Left hindlimb (tissue), 1 donor: ENCODE measurements at places on chromosomes 7 and 10.

DNA sequence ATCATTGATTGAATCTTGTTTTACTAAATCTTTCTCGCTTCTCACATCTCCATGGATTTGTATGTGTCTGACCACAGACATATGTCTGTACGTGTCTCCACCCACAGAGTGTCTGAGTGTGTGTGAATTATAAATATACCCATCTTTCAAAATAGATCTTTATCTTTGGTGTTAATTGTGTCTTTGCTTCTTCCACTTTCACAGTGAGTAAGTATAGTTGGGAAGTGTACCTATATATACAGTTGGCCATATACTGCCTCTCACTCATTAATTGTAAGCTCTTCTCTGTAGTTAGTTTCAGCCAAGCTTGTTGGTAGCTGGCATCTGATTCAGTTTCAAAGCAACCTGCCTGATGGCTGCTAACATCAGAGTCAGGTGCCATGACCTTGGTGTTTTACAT lies 18.4 kb downstream of the EEPD1 start:
- no peak for DNase-seq

GRCh38 chr7:136677471-136678365 lies 190.7 kb upstream of the CHRM2 start:
- DNase-seq, result no peak

DNA sequence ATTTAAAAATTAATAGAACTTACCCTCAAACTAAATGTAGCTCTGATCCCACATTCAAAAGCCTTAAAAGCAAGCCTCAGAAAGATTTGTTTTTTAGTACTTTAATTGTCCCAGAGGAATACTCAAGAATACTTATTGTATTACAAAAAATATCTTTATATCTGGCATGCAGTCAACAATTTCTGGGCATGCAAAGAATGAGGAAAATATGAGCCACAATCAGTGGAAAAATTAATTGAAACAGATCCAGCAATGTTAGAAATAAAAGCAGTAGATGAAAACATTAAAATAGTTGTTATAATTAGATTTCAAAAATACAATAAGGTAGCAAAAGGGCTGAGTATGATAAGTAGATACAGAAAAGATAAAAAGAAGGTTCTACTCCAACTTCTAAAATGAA lies 154.7 kb downstream of the PON1 start:
- no peak for DNase-seq

DNA sequence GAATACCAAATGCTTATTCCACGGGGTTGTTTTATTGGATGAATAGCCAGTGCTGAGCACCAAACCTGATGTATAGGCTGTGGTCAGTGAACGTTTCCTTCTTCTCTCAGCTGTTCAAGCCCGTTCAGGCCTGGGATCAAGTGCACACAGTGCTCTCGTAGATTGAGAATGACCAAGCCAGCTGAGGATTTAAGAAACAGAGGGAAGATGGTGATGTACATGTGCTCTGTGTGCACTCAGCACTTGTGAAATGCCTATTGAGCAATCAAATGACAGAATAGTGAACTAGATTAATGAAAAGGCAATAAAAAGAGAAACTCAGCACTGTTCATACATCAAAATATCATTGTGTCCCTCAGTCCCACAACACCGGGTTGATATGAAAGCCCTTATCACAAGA lies 302.5 kb downstream of the BMPER start:
- no peak for DNase-seq

DNA sequence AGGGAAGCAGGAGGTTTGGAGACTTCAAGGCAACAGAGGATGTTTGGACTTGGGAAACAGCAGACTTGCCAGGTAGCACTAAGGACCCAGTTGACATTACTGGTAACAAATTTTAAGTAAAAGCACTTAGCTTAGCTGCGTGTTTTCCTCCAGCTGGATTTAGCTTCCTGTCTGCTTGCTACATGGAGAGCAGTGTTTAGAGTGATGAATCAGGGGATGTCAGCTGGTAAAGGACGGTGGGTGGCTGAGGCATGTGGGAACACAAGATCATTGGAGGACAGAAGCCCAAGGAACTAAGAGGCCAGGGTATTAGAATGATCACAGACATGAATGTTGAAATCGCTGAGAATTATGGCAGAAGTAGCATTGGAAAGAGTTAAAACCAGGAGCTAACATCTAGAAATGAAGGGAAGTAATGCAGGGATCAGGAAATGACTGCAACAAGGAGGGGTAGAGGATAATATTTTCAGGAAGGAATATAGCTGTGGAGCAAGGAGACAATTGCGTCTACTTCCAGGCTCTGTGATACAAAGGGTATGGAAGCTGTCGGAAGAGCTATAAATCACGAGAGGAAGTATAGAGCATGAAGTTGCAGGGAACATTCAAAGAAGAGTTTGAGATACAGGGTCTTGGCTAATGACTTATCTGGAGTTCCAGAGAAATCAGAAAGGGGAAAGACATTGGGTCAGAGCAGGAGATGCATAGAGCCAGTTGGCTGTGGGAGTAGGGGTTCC lies 34.4 kb downstream of the CALD1 start:
- DNase-seq, result no peak

GRCh38 chr10:56449770-56450169 lies 88.7 kb upstream of the ZWINT start:
- no peak for DNase-seq

GRCh38 chr7:115980159-115980558 lies 50.4 kb downstream of the TFEC start:
- no peak for DNase-seq

GRCh38 chr7:55326081-55326835 lies 38.9 kb upstream of the LANCL2 start:
- DNase-seq, result no peak
